ENCODE measurements at places on chromosomes 3 and 15.

DNA sequence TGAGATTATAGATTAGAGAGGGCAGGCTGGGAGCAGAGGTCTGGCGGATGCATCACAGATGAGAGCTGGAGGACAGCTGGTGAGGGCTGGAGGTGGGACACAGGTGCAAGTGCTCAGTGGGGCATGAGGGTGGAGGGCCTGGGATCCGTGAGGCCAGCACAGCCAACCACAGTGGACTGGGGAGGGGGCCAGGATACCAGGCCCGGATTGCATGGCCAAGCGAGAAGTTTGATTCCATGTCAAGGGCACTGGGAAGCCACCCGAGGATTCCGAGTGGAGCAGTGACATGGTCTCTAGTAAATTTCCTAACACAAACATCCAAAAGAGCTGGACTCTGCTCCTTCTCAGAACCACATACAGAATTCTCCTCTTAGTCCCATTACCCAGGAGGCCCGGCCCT, 44.0 kb upstream of the SLC41A3 start:
- no peak for DNase-seq

- DNase-seq = no peak
These were observed 10.8 kb upstream of the VILL start for GRCh38 chr3:37979541-37980461.

- no peak for DNase-seq
These were observed 9.2 kb upstream of the TRAK1 start for GRCh38 chr3:42081838-42082473.

DNA sequence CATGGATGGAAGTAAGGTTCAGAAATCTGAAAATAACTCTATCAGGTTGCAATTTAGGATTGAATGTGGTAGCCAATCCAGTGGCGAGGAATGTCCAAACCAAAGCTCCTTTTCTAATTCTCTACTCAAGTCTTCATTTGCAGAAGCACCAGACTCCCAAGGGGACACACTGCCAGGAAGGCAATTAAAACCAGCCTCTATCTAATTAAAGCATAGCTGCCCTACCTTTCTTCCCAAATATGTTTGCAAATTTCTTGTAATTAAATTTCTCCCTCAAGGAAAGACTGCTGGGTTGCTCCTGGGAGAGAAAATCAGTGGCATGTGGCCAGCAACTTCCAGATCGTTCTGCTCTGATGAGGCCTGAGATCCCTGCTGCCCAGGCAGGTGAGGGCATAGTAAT, 153.4 kb upstream of the MCTP2 start:
- no peak for DNase-seq

GRCh38 chr3:52831500-52832301, 1.2 kb upstream of the ITIH4 start:
- DNase-seq = no peak

- no peak for DNase-seq
These were observed 97.3 kb downstream of the CORO2B start for GRCh38 chr15:68676011-68676605.

GRCh38 chr3:43034911-43035310, 55.8 kb downstream of the GASK1A start:
- DNase-seq = no peak

GRCh38 chr3:159030138-159030670, 228.3 kb downstream of the MFSD1 start:
- no peak for DNase-seq

DNA sequence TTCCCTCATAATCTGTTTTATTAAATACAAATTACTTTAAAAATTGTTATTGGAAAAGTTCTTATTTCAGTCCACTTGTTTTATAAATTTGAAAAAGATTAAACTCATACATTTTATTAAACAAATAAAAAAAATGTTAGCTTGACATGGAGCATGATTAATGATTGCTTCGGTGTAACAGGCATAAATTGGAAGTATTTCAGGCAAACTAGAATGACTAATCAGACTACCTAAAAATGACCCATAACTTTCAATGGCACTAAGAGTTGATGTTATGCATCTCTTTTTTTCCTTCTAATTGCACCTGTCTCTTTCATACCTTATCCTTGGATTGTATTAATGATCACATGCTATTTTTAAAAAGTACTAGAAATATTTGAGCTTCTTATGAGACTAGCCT, 343.3 kb downstream of the ZNF385D start:
- no peak for DNase-seq

- no peak for DNase-seq
These were observed 81.2 kb upstream of the CDV3 start for GRCh38 chr3:133492159-133492741.

GRCh38 chr15:63299943-63300575, 22.7 kb downstream of the APH1B start:
- DNase-seq = no peak
